ENCODE measurements at places on chromosomes 2 and 18.
A peak's percentile ranks its signal among the peaks of the same experiment; 100 is the strongest.

DNA sequence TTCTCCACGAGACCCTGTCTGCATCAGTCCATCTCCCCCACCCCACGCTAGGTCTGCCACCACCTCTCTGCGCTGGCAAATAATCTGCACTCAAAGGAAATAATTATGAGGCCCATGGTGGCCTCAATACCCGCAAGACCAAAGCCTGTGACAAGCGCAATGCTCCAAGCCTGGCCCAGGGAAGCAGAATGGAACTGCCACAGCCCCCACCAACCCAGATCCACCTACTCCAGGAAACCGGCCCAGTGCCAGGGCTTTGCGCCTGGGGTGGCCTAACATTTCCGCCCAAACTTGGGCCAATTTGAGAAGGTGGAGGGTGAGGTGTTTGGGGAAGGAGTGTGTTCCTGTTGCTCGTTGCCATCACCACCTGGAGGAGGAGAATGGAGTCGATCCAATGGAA lies 26.0 kb upstream of the ATOH8 start:
- no peak overlapping the region for H3K4me3 ChIP-seq
- H3K36me3 ChIP-seq = no peaks in the 10 kb centered on the region
- peaks cover 8% of the 10 kb centered on the region for H3K4me1 ChIP-seq
- no peak for DNase-seq
- peaks cover 6% of the 10 kb centered on the region for H3K27me3 ChIP-seq

- no peak for DNase-seq
- H3K4me1 ChIP-seq = peaks cover 42% of the 10 kb centered on the region
- H3K36me3 ChIP-seq = no peaks in the 10 kb centered on the region
- H3K4me3 ChIP-seq = peak overlapping the region; percentile 51
These were observed 1.1 kb downstream of the HK2 start for GRCh38 chr2:74834792-74835755.

DNA sequence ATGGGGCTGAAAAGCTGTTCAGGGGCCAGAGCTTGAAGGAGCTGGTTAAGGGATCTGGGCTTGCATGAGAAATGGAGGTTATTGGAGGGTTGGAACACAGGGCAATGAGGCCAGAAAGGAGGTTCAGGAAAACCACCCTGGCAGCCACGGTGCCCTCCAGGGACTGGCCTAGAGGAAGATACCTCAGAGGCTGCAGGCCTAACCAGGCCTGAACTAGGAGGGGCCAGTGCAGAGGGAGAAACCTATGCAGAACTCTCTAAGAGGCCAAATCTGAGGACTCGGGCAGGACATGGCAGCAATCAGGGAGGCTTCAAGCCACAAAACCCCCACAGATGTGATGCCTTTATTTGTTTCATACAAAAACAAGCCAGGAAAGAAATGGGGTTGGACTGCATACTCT lies 66.8 kb downstream of the BIN1 start:
- no peaks in the 10 kb centered on the region for H3K4me1 ChIP-seq
- no peak overlapping the region for H3K27ac ChIP-seq
- no peaks in the 10 kb centered on the region for H3K27me3 ChIP-seq
- H3K36me3 ChIP-seq = no peaks in the 10 kb centered on the region
- H3K4me3 ChIP-seq = no peak overlapping the region

GRCh38 chr18:32258558-32259204 lies 68.8 kb downstream of the MEP1B start:
- no peaks in the 10 kb centered on the region for H3K4me1 ChIP-seq
- no peak for DNase-seq
- no peaks in the 10 kb centered on the region for H3K27me3 ChIP-seq
- H3K36me3 ChIP-seq = no peaks in the 10 kb centered on the region
- no peak overlapping the region for H3K27ac ChIP-seq
- H3K4me3 ChIP-seq = no peak overlapping the region

- H3K27me3 ChIP-seq = no peaks in the 10 kb centered on the region
- no peak for DNase-seq
- H3K4me3 ChIP-seq = no peak overlapping the region
- peaks cover 73% of the 10 kb centered on the region for H3K36me3 ChIP-seq
- peaks cover 13% of the 10 kb centered on the region for H3K4me1 ChIP-seq
These were observed 21.9 kb downstream of the ELMOD3 start for GRCh38 chr2:85376291-85377065.

GRCh38 chr2:8636041-8636491 lies 45.8 kb upstream of the ID2 start:
- no peak for DNase-seq
- no peaks in the 10 kb centered on the region for H3K36me3 ChIP-seq
- H3K27ac ChIP-seq = no peak overlapping the region
- H3K27me3 ChIP-seq = no peaks in the 10 kb centered on the region
- H3K4me1 ChIP-seq = peaks cover 8% of the 10 kb centered on the region

DNA sequence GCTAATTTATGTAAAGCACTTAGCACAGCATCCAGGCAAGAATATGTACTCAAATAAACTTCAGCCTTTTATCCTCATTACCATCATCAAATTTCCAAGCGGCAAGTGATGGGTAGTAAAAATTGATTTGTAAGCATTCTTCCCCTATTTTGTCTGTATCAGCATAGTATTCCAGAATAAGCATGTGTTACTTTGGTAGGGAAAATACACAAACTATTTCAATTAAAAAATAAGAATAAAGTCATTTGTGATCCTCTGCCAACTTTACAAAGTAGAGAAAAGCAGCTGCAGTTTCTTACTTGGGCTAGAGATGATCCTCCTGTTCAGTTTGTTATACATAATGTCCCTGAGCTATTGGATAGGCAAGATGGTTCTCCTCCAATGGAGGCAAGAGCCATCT lies 493.2 kb downstream of the ZEB2 start:
- no peaks in the 10 kb centered on the region for H3K36me3 ChIP-seq
- DNase-seq = no peak
- H3K27ac ChIP-seq = no peak overlapping the region
- no peaks in the 10 kb centered on the region for H3K4me1 ChIP-seq
- no peak overlapping the region for H3K4me3 ChIP-seq

DNA sequence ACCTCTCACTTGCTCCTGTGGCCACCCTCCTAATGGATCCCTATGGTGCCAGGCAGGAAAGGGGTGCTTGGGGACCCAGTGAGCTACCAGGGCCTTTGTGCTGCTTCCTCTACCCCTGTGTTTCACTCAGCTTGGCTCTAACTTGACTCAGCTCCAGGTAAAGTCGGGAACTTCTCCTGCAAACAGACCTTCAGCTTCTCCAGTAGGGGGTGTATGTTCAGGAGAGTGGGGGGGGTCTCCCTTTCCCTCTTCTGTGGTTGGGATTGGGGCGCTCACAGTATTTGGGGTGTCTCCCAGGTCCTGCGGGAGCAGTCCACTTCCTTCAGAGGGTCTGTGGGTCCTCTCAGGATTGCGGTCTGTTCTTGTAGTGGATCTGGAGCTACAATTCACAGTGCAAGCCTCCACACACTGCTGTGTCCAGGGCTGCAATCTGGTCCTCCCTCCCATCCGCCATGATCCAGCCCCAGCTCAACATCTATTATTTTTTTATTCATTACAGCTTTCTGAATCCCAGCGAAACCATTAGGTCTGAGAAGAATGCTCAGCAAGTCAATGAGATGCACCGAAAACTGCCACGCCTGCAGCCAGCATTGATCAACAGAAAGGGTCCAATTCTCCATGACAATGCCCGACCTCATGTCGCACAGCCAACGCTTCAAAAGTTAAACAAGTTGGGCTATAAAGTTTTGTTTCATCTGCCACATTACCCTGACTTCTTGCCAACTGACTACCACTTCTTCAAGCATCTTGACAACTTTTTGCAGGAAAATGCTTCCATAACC lies 26.4 kb upstream of the SAP130 start:
- no peaks in the 10 kb centered on the region for H3K36me3 ChIP-seq
- no peak for DNase-seq
- no peaks in the 10 kb centered on the region for H3K4me1 ChIP-seq
- H3K27me3 ChIP-seq = no peaks in the 10 kb centered on the region
- no peak overlapping the region for H3K4me3 ChIP-seq

DNA sequence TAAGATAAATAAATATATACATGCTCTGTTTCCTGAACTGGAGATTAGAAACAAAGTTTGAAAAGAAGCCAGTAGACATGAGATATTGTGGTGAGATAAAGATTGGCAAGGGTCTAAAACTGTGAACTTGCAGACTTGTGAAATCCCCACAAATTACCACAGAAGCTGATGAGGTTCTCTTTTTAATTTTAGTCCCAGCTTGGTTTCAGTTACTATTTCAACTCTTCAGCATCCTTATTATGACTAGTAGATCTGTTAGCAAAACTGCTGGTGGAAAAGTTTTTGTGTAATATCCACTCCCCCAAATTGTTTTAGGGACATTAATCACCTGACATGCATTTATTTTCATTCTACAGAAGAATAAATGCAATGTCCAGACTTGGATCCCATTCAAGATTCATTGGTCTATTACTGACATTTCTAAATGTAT lies 20.8 kb downstream of the RASGRP3 start:
- no peaks in the 10 kb centered on the region for H3K27me3 ChIP-seq
- DNase-seq = no peak
- H3K4me3 ChIP-seq = no peak overlapping the region
- H3K4me1 ChIP-seq = peaks cover 10% of the 10 kb centered on the region

GRCh38 chr2:113677330-113677729 lies 50.3 kb downstream of the RABL2A start:
- no peaks in the 10 kb centered on the region for H3K4me1 ChIP-seq
- no peak for DNase-seq
- H3K36me3 ChIP-seq = no peaks in the 10 kb centered on the region
- H3K27ac ChIP-seq = no peak overlapping the region

All from esophagus squamous epithelium (tissue), 5 donors.